ENCODE measurements at places on chromosomes 11 and 22.

- DNase-seq, result no peak
These were observed 72.5 kb downstream of the KCNC1 start for GRCh38 chr11:17807034-17807433.

GRCh38 chr22:17753401-17753989, 20.8 kb downstream of the BID start:
- no peak for DNase-seq

DNA sequence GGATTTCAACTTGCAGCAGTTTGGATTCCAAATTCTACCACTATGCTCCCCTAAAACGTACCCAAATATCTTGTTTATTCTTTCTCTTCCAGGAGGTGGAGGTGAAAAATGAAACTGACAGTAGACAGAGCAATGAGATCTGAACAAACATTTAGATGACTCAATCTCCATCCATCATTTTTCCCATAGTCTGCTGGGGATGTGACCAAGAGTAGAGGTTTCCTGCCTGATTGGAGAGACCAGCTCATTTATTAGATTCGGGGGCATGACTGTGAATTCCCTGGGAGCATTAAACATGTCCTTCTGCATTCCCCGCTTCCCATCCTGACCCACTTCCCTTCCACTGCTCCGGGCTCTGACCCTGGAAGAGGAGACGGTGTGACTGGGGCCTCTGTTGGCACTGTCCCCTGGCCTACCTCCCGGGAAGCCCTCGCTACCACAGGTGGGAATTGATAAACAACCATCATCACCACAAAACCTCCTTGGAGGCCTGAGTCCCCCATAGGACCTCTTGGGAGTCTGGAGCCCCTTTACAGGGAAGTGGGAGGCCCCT, 20.3 kb downstream of the DKK3 start:
- peak; percentile 26 for DNase-seq

DNA sequence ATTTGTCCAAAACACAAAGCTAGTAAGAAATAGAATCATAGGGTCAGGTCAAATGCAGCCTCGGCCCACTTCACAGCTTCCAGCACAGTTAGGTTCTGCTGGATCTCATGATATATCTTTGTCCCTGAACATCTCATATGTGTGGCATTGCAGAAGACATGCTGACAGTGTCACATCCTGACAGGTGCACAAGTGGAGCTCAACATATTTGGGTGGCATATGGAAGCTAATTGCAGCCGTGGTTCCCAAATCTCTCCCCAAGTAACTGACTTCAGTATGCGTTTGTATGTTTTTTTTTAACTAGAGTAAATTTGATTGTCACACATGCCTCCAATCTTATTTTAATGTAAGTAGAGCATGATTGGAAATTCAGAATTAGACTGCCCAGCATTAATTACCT, 33.4 kb downstream of the NAV2 start:
- no peak for DNase-seq

DNA sequence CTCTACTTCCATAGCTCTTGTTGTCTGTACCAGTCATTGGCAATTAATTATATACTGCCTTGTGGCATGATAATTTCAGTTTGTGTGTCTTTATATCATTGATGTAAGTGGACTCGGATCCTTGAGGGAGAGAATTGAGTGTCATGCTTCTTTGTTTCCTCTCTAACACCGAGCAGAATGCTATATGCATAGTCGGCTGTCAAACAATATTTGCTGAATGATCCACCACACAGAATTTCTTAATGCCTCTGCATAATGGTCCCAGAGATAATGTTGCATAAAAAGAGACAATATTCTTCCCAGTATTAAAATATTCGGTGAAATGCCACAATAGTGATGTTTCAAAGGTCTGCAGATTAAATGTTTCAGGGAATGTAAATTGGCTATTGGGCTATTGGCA, 664.8 kb downstream of the NTM start:
- DNase-seq, result no peak

DNA sequence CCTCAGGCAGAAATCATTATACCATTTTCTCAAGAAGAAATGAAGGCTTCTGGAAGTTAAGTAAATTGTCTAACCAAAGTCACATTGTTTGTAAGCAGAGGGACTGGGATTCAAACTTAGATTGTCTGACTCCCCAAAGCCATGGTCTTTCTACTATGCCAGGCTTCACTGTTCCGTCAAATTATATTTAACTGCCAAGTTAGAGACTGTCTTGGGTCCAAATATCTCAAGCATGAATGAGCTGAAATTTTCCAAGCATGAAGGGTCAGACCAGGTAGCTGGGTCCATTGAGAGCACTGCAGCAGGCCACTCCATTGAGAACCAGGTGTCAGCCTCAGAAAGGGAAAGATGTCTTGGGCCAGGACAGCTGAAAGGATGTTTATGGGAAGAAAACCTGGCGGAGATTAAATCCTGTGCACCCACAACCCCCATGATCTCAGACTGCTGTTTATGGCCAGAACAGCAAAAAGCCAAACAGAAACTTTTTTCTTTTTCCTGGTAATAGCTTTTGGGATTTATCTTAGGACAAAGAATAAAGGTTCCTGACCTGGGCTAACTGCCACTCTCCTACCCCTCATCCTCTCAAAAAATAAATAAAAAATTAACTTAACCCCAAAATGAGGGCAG, 612.3 kb downstream of the INSC start:
- DNase-seq, result no peak

- DNase-seq, result no peak
These were observed 14.3 kb upstream of the TMEM184B start for GRCh38 chr22:38286915-38287669.

DNA sequence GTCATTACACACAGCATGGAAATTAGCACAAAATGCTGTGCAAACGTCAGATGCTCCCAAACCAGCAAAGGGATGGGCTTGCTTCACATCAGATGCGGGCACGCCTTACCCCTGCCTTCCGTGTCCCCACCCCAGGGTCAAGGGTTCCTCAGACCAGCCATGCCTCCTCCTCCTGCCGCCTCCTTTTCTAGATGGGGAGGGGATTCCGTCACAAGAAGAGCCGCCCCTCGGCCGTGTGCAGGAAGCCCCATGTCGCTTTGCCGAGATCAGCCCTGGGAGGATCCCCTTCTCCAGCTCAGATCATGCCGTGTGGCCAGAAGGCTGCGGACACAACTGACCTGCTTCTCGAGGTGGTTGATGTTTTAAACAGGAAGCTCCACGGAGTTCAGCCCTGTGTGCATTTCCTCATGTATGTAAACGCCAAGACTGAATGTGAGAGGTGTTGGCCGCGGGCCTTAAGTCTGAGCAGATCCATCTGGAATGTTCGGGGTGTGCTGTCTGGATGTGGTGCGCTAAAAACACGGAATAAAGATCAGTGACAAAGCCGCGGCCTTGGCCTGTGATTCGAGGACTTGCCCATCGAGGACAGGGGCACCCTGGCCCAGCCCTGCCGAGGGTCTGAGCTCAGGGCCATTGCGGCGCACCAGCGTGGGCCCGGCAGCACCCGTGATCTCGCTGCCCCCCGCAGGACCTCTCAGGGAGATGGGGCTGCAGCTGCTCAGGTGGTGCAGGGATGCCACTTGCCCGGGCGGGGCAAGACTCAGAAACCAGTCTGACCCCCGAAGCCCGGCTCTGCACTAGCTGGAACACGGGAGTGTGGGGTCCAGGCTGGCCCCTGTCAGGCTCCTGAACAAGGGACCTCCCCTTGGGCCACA, 412.9 kb downstream of the TBC1D22A start:
- no peak for DNase-seq

DNA sequence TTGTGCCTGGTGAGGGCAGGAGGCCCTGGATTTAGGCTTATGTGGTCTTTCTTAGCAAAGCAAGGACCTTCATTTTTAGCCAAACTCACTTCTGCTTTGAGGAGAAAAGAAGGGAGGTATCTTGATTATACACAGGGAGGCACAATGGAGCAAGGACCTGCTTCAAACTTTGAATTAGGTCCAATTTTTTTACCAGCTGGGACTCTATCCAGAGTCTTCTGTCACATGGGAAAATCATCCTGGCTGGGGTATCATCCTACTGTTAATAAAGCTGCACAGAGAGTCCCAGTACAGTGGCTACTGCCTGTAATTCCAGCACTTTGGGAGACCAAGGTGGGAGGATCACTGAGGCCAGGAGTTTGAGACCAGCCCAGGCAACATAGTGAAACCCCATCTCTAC, 87.8 kb downstream of the CWC15 start:
- no peak for DNase-seq

DNA sequence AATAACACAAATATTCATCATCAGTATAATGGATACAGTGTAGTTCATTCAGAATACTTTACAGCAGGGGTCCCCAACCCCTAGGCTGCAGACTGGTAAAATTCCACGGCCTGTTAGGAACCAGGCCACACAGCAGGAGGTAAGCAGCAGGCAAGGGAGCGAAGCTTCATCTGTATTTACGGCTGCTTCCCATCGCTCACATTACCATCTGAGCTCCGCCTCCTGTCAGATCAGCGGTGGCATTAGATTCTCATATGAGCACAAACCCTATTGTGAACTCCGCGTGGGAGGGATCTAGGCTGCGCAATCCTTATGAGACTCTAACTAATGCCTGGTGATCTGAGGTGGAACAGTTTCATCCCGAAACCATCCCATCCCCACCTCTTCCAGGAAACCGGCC, 125.1 kb downstream of the SERGEF start:
- no peak for DNase-seq

GRCh38 chr22:32206774-32207758, 2.2 kb upstream of the RFPL2 start:
- peak; percentile 62 for DNase-seq

GRCh38 chr22:48689206-48689605, 1138.5 kb downstream of the BRD1 start:
- DNase-seq, result no peak

- no peak for DNase-seq
These were observed 68.6 kb downstream of the BARX2 start for GRCh38 chr11:129444274-129444673.

DNA sequence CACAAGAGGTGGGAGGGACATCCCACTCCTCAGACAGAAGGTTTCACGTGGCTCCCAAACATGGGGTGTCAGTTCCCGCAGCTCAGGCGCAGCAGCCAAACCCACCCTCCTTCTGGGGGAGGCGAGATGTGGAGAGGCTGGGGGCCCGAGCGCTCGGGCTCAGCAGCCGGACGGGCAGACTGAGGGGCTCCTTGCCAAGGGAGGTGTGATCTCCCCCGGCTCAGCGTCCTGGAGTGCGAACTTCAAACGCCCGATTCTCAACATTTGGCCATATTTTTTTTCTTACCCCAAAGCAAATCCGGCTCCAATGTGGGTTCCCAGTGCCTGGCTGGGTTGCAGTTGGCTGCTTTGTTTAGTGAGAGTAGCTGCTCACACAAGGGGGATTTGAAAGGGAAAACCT, 477.9 kb downstream of the MN1 start:
- DNase-seq, result no peak

GRCh38 chr11:45000918-45001317, 50.2 kb upstream of the TP53I11 start:
- DNase-seq, result no peak

DNA sequence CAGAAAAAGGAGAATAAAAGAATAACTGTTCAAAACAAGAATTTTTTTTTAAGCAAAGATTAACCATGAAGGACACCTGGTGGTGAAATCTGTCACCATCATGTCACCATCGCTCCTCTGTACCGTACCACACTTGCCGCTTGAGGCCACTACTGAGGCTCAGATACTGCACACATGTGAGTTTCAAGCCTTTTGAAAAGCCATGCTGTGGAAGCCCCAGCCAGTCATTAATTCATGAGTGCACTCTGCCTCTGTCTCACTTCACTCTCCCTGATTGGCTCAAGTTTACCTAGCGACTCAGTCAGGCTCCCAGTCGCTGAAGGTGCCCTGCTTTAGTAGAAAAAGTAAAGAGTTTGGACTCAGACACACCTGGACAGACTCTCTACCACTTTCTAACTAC, 6.6 kb upstream of the MS4A12 start:
- no peak for DNase-seq

DNA sequence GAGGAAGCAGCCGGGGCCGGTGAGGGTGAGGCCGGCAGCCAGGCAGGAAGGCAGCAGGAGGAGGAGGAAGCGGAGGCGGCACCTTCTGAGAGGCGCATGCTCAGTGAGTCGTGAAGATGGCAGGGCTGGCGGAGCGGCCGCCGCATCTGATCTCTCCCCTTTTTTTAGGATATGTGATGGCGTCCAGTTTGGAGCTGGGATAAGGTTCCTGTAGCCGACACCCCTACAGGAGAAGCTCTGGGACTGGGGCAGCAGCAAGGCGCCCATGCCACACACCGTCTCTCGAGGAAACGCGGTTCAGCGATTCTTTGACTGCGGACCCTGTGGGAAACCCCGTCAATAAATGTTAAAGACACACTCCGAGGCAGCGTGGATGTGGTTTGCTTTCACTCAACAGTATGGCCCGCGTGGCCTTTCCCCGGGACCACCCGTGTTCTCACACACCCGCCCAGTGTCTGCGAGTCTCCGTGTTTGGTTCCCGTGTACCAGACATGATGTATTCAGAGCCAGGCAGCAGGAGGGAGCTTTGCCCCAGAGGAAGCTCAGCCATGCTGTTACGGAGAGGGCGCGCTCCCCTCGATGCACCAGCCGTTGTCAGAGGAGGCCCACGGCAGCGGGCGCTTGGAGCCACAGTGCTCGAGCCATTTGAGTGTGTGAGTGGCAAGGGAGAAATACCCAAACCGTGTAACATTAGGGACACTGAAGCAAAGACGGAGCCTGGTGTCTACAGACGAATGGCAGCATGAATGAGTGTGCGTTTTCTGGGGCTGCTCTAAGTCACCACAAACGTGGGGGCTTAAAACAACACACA, 27.7 kb upstream of the PARVB start:
- DNase-seq, result peak; percentile 84

DNA sequence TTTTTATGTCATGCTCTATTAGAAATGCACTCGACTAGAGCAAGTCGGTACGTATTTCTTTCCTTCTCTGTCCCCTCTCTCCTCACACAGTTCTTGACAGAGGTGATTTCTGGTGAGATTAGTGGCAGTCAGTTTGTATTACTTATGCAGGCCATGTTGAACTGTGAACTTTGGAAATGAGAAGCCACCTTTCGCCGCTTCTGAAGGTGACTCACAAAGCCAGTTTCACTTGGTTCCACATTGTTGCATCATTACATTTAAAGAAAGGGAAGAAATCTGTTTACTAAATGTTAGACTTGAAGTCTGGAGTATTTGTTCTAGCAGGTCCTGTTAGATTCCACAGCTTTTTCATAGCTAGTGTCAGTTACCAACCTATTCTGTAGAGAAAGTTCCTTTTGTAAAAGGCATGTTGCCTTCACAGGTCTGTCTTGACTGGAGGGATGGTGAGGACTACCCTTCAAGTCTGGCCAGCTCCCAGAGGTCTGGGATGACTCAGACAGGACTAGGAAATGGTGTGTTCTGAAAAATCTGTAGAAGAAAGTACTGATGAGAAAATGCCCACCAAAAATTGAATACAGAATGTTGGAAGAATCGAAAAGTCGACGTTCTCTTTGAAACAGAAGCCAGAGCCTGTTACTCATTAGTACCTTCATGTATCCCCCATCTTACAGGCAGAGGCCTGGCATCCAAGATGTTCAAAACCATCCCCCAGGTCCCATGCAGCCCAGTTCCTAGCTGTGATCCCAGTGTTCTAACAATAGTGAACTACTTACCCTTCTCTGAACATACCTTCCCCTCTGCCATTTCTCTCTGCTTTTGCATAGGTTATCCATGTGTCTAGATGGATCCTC, 181.4 kb downstream of the DBX1 start:
- DNase-seq, result no peak

Data from activated CD8-positive, alpha-beta memory T cell treated with anti-CD3 and anti-CD28 coated beads, Interleukin-2, amount 50 U/mL, for 48 hours (primary cell).